ENCODE measurements at places on chromosomes 3 and 15.

DNA sequence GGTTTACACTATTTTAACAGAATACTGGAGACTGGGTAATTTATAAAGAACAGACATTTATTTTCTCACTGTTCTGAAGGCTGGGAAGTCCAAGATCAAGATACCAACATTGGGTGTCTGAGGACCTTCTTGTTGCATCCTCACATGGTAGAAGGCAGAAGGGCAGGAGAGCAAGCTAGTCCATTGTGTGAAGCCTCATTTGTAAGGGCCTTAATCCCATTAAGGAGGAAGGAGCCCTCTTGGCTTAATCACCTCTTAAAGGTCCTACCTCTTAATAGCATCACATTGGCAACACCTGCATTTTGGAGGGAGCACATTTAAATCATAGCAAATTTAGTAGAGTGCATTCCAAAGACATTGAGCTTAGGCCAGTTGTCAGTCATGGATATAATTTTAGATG lies 26.2 kb downstream of the UBE2Q2 start:
- DNase-seq = no peak

- DNase-seq = no peak
Observed at GRCh38 chr3:13831386-13831996, 48.4 kb downstream of the WNT7A start.

GRCh38 chr3:150349314-150350097 lies 58.6 kb upstream of the TSC22D2 start:
- DNase-seq = peak; percentile 54

GRCh38 chr15:50487287-50487686 lies 59.2 kb downstream of the USP50 start:
- no peak for DNase-seq

DNA sequence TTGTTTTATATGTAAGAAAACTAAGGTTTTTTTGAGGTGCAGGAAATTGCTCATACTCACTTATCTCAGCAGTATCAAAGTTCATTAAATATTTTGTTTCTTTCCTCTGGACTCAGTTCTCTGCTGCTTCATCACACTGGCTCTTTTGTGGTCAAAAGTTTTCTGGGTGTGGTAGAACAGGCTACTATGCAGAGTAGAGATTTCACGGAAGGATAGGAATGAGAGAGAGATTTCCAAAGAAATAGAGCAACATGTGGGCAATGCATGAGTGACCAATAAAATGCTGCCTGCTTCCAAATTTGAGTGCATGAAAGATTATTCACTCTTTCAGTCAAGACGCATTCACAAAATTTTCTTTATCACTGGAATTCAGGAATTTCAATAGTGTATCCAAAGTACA lies 577.3 kb upstream of the SEMA6D start:
- no peak for DNase-seq

GRCh38 chr3:129413687-129414506 lies 14.5 kb downstream of the EFCAB12 start:
- DNase-seq = no peak

GRCh38 chr3:111787556-111788463 lies 71.3 kb upstream of the PHLDB2 start:
- DNase-seq = no peak

DNA sequence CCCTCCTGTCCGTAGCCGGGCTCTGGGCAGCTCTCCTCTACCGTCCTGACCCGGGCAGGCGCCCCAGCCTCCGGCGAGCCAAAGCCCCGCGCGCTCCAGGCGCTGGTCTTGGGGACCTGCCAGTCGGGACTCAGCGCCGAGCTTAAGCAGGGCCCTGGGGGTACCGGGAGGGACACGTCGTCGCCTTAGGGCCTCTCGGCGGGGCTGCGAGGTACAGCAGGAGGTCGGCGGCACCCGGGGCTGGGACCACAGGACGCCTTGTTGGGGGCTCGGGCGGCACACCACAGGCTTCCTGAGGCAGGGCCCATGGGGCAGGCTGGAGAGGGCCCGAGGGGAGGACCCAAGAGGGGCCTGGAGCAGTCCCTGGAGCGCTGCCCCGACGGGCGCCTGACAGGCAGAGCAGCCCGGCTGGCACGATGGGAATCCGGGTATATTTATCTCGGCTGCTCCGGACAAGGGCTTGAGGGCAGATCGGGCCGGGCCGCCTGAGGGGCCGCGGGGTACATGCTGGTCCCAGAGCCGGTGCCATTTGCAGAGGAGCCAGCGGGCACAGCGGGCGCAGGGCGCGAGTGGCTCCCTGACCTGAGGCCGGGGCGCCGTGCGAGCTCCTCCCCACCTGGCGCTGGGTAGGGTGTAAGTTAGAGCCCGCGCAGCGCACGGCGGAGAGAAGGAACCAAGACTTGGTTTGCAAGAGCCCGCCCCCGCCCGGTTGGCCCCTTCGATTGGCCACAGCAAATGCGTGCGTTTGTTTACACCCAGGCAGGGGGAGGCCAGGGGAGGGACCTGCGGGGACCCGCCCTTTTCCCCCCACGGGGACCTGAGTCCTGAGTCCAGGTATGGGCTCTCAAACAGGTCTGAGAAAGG lies 574 bp downstream of the SLC38A3 start:
- no peak for DNase-seq

- no peak for DNase-seq
Observed at GRCh38 chr3:37899101-37899707, 37.5 kb downstream of the CTDSPL start.

- no peak for DNase-seq
Observed at GRCh38 chr3:125043599-125044151, 12.1 kb downstream of the HEG1 start.

- DNase-seq = peak; percentile 54
Observed at GRCh38 chr15:71278989-71279756, 163.9 kb downstream of the THSD4 start.

DNA sequence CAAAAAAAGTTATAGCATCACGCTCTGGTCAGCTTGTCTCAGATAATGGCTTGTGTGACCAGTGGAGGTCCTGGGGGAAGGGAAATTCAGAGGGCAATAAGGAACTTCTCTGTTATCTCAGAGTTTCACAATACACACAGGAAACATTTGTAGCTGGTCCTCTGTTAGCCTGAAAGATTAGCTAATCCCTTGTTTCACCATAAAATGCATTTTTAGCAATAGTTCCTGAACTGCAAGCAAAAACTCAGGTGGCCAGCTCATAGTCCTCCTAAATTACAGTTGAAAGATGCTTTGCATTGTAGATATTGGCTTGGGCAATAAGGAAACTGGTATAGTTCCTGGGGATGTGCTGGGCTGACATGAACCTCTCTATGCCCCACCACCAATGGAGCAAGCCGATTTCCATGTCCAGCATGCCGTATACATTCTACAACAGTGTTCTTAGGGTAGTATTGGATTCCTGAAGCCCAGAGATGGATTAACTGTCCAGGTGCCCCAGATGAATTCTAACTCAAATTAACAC lies 141.5 kb upstream of the TBL1XR1 start:
- no peak for DNase-seq

- DNase-seq = no peak
Observed at GRCh38 chr3:122533931-122534334, 19.2 kb upstream of the KPNA1 start.

- no peak for DNase-seq
Observed at GRCh38 chr3:169311381-169311780, 352.1 kb downstream of the MECOM start.

DNA sequence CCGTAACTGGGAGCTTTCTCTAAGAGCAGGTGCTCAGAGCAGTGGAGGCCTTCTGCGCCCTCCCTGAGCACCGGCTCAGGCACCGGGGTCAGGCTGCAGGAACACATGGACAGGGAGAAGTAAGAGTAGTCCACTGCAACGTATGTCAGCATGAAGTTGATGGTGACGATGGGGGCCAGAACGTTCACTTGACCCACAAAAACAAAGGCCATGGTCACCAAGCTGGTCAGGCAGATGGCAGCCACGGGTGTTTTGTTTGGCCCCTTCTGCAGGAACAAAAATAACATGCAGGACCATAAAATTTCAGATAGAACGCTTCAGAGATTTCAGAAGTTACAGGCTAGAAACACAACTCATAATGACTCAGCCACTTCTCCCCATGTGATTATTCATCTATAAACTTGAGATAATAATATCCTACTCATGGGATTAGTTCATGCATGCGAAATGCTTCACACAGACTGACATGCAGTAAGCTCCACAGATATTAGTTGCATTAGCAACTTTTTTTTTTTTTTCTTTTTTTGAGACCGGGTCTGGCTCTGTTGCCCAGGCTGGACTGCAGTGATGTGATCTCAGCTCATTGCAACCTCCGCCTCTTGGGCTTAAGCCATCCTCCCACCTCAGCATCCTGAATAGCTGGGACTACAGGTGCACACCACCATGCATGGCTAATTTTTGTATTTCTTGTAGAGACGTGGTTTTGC lies 52.2 kb upstream of the HEG1 start:
- no peak for DNase-seq

GRCh38 chr3:9666704-9667445 lies 17.6 kb downstream of the MTMR14 start:
- DNase-seq = no peak

DNA sequence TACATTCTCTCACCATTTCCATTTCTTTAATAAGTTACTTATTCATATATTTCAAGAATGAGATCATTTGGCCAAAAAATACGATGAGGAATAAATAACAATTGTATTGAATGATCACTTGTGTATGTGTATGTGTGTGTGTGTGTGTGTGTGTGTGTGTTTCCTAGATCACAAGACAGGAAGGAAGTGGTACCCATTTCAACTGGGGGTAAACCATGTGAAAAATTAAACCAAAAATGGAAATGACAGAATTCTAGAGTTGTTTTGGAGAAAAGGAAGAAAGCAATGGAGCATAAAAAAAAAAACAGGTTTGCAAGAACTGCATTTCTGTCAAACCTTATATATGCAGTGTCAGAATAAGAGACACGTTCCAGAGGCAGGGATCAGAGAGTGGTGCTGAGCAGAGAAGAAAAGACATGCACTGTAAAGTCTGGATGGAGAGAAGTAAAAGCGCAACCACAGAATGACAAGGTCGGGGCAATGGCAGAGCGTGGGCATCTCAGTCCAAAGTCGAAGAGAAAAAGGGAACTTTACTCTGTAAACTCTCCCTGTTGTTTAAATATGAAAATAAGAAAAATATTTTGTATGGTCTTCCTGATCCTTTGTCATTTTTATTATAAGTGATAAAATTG lies 75.5 kb downstream of the PEX5L start:
- no peak for DNase-seq

DNA sequence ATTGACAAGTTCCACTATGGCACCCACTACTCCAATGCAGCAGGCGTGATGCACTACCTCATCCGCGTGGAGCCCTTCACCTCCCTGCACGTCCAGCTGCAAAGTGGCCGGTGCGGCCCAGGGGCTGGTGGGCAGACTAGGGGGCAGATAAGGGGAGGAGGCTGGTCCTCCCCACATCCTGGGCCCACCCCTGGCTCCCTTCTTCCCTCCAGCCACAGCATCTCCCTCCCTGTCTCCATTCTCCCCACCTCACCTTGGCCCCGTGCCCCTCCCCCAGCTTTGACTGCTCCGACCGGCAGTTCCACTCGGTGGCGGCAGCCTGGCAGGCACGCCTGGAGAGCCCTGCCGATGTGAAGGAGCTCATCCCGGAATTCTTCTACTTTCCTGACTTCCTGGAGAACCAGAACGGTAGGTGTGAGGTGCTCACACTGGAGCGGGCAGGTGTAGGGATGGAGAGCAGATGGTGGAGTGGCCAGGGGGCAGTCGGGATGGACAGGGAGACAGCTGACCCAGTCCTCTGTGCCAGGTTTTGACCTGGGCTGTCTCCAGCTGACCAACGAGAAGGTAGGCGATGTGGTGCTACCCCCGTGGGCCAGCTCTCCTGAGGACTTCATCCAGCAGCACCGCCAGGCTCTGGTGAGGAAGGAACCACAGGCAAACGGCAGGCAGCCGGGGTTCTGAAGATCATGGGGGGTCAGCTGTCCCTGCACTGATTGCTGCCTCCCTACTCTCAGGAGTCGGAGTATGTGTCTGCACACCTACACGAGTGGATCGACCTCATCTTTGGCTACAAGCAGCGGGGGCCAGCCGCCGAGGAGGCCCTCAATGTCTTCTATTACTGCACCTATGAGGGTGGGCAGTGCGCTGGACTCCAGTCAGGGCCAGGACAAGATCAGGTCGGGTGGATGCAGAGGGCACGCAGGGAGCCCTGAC lies 26.0 kb downstream of the NBEAL2 start:
- DNase-seq = peak; percentile 20

- no peak for DNase-seq
Observed at GRCh38 chr15:69035205-69035917, 20.9 kb downstream of the NOX5 start.

DNA sequence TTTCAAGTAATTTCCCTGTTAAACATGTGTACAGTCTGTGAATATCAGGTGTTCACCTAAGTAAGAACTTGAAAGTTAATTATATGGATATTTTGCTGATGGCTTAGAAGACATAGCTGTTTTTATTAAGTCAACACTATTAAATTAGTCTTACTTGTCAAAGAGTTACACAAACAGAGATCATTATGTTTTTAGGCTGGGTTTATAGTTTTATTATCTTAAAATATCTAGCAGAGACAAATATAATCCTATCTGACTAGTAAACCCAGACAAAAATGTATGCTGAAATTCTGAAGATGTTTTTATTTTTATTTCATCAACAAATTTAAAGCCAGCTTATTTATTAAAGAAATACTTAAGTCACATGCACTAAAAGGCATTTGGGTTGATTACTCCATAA lies 51.2 kb upstream of the CCK start:
- DNase-seq = no peak

- no peak for DNase-seq
Observed at GRCh38 chr3:169162107-169162506, 501.4 kb downstream of the MECOM start.

- peak; percentile 74 for DNase-seq
Observed at GRCh38 chr3:11386465-11387113, 114.4 kb downstream of the ATG7 start.

DNA sequence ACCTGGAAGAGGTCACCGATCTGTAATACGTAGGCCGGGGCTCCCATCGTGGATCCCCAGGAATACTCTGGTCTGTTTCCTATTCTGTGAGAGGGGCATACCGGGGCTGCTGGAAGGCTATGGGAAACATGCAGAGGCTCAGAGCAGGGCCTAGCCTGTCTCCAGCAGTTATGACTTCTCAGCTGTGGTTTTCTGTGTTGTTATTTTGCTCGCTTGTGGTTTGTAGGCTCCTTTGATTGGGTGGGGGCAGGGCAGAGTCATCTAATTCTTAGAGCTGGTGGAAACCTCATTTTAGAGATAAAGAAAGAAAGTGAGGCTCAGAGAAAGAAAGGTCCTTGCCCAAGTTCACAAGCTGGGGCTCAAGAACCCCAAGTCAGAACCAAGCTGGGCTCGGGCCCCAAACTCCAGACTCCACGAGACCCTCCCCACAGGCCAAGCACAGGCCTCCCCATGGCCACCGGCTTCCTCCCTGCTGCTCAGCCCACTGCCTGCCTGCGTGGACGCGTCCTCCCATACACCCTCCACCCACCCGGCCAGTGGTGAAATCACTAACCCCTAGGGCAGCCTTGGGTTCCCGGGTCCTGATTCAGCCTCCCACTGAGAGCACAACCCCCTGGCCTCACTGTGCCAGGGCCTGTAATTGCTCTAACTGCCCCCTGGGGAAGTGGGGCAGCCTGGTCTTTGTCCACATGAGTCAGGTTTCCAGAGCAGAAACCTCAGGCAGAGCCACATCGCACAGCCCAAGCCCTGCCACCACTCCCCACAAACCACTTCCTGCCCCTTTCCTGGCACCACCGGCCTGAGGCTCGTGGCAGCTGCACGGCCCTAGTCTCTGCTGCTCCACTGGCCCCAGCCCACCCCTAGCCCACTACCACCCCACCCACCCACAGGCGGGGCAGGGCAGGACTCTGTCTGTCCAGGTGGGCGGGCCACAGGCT lies 270.8 kb downstream of the UACA start:
- peak; percentile 89 for DNase-seq

GRCh38 chr3:152095472-152095871 lies 173.3 kb upstream of the MBNL1 start:
- DNase-seq = no peak

- no peak for DNase-seq
Observed at GRCh38 chr15:50345298-50345697, 9.7 kb downstream of the GABPB1 start.

Measured in femur (tissue), 1 donor.